ENCODE measurements at places on chromosomes 3 and 15.

GRCh38 chr3:76699846-76700245 is 340.1 kb upstream of the ROBO2 start:
- no peak for DNase-seq

DNA sequence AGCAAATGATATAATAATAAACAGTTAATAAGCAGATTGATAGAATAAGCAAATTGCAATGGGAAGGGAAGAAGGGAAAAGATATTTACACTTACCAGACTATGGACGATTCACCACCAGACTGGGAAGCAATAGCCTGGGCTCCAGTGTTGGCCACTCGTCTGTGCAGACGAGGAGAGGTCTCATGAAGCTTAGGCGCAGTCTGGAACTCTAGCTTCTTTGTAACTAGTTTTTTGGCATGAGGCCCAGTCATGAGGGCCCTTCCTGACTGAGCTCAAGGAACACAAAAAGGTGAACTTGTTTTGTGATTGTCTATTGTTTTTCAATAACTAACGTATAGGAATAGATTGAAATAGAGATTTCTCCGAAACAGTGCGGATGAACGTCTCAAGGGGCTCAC is 63.3 kb upstream of the GATM start:
- DNase-seq: no peak

DNA sequence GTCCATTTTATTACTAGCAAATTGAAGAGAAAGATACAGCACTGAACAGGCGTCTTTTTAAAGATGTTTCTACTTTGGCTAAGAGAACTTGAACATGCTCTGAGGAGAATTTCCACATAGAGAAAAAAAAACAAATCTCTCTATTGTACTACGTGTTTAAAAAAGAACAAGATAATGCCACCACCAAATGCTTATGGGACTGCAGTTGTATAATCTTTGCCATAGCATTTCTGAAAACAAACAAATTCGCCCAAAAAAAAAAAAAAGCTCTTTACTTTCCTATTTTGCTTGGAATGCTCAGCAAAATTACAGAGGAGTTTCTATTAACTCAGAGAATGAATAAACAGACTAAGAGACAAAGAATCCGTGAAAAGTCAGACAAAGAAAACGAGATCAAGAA is 114.2 kb downstream of the CNTN3 start:
- DNase-seq: no peak

GRCh38 chr3:94524102-94524919 is 461.4 kb downstream of the NSUN3 start:
- DNase-seq: no peak

DNA sequence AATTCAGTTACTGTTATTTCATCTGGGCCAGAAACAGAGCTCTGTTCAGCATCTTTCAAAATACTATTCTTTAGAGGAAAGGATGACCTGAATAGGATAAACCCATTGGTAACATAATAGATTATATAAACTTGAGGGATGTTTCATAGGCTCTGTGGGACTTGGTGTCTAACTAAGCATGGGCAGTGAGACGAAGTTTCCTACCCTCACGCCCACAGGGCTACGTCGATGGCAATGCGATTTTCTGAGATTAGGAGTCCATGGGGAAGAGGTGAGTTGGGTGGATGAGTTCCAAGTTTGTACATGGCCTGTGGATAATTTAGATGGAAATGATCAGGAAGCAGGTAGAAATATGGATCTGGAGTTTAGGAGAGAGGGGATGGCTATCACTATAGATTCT is 115.2 kb upstream of the TBL1XR1 start:
- no peak for DNase-seq

GRCh38 chr3:66673293-66673692 is 172.5 kb upstream of the LRIG1 start:
- DNase-seq: no peak

GRCh38 chr3:170383567-170383966 is 26.1 kb downstream of the SKIL start:
- no peak for DNase-seq

GRCh38 chr3:133570139-133570936 is 3.1 kb upstream of the CDV3 start:
- DNase-seq: no peak

DNA sequence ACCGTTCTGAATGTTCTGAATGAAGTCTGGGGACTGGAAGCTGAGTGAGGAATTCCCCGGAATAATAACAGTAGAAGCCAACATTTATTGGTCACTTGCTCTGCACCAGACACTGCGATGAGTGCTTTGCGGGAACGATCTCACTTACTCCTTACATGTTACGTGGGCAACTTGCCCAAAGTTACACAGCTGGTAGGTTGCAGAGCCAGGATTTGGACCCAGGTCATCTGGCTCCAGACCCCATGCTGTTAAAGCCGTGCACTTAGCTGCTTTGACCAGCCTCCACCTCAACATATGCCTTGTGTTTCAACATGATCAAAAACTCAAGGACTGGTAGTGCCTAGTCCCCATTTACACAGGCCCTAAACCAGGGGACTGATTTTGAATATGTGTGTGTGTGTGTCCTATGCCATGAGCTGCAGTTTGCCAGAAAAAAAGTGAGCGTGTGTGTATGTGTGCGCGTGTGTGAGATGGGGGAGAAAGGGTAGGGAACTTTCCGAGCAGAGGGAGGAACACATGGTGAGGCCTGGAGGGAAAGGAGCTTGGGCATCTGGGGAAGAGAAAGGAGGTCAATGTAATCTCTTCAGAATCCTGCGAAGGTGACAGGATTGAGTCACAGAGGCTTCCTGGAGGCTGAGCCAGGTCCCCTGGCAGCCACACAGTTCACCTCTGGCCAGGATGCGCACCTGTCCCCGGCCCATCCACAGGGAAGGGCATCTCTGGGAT is 28.9 kb downstream of the LINGO1 start:
- no peak for DNase-seq

DNA sequence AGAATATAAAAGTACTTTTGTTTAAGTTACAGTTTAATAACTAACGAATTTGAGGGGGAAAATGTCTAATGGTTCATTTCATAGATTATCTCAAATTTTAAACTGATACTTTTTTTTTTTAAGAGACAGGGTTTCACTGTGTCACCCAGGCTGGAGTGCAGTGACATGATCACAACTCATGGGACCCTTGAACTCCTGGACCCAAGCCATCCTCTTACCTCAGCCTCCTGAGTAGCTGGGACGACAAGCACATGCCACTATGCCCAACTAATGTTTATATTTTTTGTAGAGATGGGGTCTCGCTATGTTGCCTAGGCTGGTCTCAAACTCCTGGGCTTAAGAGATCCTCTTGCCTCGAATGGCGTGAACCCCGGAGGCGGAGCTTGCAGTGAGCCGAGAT is 16.5 kb downstream of the LRRC58 start:
- DNase-seq: no peak
